ENCODE measurements at places on chromosomes 1 and 21.

GRCh38 chr1:79293611-79294010 is 287.1 kb upstream of the ADGRL4 start:
- DNase-seq, result no peak

DNA sequence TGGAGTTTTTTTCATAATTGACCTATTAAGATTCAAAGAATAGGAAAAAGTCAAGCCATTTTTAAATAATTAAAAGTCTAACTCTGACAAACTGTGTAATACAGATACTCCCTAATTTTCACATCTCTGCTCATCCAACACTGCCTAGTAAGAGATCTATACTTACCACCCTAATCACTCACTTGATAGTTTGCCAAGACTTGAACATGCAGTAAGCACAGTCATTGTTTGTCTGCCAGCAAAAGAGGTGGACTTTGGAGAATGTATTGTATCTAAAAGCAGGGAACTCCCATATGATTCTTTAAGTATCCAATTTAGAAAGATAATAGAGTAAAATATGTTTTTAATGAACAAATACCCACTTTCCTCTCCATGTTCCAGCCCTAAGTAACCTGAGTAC is 15.5 kb downstream of the TMEM59 start:
- no peak for DNase-seq

- no peak for DNase-seq
These were observed 43.5 kb upstream of the SDC3 start for GRCh38 chr1:30952098-30952497.

- no peak for DNase-seq
These were observed 256.7 kb upstream of the KIAA0040 start for GRCh38 chr1:175449306-175449705.

- no peak for DNase-seq
These were observed 1104.2 kb upstream of the TMPRSS15 start for GRCh38 chr21:19507682-19508260.

DNA sequence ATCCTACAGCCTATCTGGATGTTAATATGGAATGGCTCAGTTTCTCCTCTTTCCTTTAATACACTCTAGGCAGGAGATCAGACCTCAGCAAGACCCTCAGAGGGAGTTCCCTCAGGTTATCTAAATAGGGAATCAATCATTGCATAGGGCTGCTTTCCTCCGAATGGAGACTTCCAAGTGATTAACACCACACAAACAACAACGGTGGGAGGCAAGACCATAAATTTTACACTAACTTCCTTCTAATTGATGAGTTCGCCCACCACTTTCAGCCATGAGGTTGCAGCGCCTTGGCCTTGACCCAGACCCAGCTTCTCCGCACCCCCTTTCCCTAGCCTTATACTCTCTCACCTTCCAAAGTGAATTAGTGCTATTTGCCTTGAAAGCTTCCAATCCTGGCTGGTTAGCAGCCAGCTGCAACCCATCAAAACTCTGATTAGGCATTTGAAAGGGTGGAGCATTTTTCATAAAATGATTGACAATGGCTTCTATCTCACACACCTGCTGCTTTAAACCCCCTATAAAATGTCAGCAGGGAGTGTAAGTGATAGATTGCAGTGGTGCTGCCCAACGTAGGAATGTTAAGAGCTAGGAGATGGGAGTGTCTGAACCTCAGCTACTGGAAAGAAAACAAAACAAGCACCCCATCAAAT is 534.9 kb upstream of the USP24 start:
- DNase-seq, result no peak

GRCh38 chr1:92217721-92218120 is at the start of gene C1orf146:
C1orf146 (plus strand) TSS chr1:92217915; CDS start chr1:92231421, 13,506 bp downstream.
- no peak for DNase-seq

DNA sequence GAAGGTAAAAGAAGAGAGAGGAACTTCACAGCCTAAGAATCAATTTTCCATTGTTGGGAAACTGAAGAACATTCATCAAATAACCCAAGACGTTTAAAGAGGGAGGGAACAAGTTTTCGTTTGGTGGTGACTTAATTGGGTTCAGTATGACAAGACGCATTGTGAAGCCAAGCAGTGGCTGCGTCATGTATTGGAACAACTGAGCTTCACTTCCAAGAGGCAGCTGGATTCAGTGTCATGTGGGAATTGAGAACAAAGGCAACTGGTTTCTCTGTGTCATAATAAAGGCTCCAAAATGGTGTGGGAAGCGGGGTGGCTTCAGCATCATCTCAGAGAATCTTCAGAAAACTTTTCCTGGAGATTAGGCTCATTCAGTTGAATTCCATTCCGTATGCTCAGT is 29.8 kb upstream of the RC3H1 start:
- no peak for DNase-seq

- DNase-seq, result no peak
These were observed 17.3 kb downstream of the DDX59 start for GRCh38 chr1:200652378-200652777.

DNA sequence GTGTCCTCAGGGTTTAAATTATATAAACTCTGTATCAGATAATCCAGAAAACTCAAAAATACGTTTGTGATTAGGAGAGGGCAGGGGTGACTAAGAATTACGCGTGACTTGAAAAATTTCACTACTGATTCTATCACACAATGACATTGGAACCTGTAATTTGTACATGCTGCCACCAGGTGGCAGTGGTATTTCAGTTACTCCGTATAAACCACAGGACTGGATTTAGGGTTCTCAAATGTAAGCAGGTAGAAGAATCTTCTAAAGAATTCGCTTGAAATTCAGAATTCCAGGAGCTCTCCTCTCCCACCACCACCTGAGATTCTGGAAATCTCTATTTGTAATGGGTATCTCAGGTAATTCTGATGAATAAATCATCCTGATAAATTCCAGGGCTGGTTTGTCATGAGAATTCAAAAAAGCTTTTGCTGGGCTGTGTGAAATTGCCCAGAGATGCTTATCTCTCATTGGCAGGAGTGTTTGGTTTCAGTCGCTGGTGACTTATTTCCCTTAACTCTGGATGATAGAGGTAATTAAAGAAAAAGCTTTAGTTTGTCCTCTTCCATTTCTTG is 1.7 kb upstream of the KRTAP7-1 start:
- DNase-seq, result no peak

- no peak for DNase-seq
These were observed 444.8 kb downstream of the TTLL7 start for GRCh38 chr1:83554174-83554573.

Measured in esophagus squamous epithelium (tissue), 5 donors.